Skin of body (tissue), 3 donors: ENCODE measurements at places on chromosomes 2 and 18. TPM values are rescaled to one million over a fixed set of nuclear protein-coding genes. Genes with fewer than 3 reads are reported as not detected.

DNA sequence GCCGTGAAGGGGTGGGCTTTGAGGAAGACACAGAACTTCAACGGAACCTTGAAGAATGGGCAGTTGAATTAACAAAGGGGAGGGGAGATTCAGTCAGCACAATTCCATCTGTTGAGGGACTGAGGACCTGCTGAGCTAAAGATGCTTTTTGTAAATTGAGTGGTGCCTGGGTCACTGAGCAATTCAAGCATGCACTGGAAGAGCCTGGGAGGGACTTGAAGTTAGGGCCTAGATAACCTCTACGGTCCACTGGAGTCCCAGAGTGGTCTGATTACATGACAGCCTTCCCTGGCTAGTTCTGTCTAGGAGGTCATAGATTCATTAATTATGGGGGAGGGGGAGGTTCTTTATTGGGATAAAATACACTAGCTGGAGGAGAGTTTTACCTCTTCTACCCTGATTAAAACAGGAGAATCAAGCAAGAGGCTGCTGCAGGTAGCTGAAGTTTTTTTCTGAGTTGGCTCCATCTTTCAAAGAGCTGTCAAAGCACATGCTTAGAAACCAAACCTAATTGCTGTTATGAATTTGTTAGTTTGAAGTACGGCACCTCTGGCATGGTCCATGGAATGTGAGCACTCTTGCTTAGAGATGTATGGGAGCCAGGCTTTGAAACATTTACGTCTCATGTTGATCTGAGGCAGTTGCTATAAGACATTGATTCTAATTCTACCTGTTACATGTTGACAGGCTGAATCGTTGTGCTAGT, 290.2 kb downstream of the PRKCE start:
- DNase-seq, result no peak

- DNase-seq, result no peak
These were observed 1.1 kb downstream of the AGFG1 start for GRCh38 chr2:227473122-227473461.

The TTL gene
- total RNA-seq, result 16.0 TPM

- no peak for DNase-seq
These were observed 1591.2 kb upstream of the LRRTM1 start for GRCh38 chr2:81895620-81896250.

DNA sequence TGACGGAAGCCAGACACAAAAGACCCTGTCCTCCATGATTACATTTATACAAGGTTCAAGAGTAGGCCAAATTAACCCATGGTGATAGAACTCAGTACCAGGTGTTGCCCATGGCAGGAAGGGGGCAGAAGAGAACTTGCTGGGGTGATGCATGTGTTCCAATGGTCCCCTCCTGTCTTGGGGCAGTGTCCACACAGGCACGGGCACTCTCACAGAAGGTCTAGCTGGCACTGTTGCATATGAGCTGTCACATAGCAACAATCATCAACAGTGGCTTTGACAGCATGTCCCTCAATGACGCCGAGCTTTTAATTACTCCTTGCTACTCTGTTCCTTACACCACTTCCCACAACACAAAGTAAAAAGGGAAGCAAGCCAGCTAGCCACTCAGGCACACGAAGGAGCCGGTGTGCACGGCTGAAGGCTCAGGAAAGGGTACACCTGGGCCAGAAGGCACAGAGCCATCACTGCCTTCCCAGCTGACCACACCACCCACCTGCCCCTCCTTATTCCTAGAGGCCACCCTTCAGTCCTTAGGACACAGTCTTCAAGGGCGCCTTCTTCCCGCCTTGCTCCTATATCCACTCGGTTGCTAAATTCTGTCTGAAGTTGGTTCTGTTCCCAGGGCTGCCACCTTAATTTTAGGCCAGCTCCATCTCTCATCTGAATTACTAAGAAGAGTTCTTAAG, 28.9 kb downstream of the RPL31 start:
- no peak for DNase-seq

The NXPH2 gene
- total RNA-seq, result 1.9 TPM

GRCh38 chr2:105780606-105781005, 35.9 kb downstream of the NCK2 start:
- no peak for DNase-seq

The CELF4 gene
- 0.69 TPM for total RNA-seq

- no peak for DNase-seq
These were observed 216.4 kb downstream of the XIRP2 start for GRCh38 chr2:167104691-167105090.

DNA sequence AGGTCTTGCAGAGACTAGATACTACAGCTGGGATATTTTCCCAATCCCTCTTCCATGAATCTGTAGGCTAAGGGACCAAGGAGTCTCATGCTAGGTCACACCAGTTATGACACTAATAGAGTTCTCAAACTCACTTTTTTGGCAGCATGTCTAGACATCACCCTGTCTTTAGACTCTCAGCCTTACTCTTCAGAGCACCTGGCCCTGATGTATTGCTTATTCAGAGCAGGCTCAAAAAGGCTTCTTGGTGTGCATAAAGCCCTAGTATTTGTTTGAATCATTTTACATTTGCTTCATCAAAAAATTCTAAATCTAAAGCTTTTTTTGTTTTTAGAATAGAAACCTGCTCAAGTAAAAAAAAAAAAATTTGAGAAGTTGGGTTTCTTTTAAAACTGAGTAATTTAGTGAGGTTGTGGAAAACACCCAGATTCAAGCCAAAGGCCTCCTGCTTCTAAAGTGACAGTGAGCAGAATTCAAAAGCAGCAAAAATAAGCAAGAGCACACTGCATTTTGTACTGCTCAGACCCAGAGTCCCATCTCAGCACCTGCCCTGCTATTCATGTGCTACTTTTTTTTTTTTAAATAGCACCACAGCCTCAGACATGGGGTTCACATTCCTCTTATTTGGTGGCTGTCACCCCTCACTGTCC, 18.0 kb upstream of the DNAH6 start:
- DNase-seq, result no peak

- no peak for DNase-seq
These were observed 71.0 kb upstream of the SALL3 start for GRCh38 chr18:78908462-78909260.

GRCh38 chr2:95272781-95273180, 1.5 kb upstream of the PROM2 start:
- no peak for DNase-seq

DNA sequence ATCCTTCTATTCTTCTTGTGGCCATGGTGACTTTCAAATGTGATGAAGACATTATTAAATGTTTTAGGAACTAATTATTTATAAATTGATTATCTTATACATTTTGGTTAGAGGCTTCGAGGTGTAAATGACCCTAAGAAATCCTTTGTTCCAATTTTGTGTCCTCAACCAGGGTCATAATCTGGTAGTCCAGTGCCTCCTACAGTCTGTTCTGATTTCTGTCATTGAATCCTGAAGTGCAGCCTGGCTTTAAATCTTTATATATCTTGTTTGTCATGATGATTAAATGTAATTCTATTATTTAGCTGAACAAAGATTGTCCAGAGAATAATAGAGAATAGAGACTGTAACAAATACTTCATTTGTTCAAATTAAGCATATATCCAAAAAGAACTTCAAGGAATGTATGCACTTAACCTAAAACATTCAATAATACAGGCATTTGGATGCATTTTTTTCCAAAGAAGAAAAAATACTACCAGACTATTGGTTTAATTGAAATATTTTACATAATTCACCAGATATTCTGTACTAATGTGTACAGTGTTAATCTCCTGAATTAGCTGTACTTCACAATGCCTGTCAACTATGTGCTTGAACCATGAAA, 89.8 kb downstream of the PRPF40A start:
- DNase-seq, result peak; percentile 35

DNA sequence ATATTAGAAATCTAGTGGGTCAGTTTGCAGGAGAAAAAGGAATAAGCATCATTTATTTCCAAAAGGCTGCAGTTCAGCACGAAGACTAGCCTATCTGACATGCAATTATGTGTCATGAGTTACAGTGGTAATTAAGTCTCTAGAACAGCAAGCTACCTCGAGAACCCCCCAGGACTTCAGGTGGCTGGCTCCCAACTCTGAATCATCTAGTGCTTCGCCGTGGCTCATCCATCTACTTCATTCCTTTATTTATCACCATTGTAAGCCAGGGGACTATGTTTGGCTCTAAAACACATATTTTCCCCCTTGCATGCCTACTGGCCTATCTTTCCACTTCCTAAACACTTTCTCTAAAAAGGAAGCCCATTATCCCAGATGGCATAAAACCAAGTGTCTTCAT, 121.6 kb downstream of the TXNL1 start:
- DNase-seq, result peak; percentile 70

DNA sequence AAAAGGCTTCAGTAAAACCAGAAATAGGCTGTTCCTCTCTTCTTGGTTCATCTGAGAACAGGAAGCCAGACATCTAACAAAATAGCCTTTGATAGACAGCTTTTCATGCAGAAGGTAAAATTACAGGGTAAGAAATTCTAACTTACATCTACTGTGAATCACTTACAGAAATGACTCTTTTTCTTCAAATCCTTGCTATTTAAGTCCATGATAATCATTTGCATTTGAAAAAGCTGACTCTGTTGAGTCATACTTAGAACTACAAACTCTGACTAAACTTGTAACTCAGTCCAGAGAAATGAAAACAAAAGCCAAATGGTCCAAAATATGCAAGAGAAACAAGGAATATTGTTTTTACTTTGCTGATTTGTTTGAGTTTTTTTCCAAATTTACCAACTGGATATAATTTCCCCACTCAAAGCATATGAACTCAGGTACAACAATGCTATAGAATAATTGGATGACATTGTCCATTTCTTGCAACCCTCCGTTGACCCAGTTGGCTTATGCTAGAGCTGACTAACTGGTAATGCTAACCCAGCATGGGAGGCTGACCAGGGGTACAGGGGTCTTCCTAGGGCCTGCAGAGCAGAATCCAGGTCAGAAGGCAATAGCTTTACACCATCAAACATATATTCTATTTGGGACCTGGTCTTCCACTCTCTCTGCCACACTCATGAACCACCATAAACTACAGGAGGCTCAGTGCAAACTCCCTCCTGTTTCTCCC, 18.8 kb upstream of the MREG start:
- DNase-seq, result no peak

The FEV gene
- total RNA-seq, result not detected

The MAPRE2 gene
- 23.3 TPM for total RNA-seq

DNA sequence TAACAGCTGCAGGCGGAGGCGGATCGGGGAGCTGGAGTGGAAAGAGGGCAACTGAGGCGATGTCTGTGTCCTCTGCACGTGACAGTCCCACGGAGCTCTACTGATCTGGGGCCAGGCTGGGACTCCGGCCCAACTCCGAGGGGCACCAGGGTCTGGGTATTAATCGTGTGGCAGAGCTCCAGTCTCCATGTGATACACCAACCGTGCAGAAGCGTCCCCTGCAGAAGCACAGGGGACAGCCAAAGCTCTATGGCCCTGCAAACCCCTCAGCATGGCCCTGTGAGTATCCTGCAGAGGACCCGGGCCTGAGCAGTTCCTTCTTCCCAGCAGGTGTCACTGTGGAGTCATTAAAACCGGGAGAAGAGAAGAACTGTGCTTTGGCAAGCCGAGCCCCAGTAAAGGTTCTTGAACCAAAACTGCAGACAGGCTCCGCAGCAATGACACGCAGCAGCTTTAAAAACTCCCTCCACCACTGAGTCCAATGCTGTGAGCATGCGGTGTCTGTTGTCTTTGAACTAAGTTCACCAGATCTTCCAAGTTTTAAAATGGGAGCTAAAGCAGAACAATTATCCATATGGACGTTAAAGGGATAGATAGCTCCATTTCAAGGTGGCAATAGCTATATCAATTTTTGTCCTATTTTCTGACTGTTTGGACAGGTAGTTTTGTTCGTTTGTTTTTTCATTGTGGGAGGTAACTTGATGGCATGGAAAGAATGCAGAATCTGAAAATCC, 79.4 kb downstream of the TMEM182 start:
- no peak for DNase-seq

The CAVIN2 gene
- 23.0 TPM for total RNA-seq

DNA sequence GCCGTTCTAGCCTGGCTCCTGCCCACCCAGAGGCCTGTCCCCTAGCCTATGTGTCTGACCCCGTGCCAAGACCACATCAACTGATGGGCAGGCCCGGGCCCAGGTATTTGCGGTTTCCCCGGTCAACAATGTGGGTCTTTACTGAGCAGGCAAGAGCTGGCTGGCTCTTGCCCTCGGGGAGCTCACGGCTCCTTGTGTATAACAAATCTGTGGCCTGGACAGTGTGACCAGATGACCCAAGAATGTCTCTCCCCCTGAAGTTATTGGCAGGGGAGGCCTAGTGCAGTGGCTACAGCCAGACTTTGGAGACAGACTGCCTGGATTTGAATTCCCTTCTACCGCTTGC, 179.6 kb downstream of the KLHL29 start:
- no peak for DNase-seq

The TUBB6 gene
- total RNA-seq, result 188 TPM

The KLHL29 gene
- 6.9 TPM for total RNA-seq

- no peak for DNase-seq
These were observed 85.0 kb downstream of the IKZF2 start for GRCh38 chr2:213066443-213066743.

GRCh38 chr18:9910661-9911060, 3.2 kb upstream of the VAPA start:
- DNase-seq, result no peak

- no peak for DNase-seq
These were observed 117.1 kb upstream of the MGAT5 start for GRCh38 chr2:134136731-134137130.

DNA sequence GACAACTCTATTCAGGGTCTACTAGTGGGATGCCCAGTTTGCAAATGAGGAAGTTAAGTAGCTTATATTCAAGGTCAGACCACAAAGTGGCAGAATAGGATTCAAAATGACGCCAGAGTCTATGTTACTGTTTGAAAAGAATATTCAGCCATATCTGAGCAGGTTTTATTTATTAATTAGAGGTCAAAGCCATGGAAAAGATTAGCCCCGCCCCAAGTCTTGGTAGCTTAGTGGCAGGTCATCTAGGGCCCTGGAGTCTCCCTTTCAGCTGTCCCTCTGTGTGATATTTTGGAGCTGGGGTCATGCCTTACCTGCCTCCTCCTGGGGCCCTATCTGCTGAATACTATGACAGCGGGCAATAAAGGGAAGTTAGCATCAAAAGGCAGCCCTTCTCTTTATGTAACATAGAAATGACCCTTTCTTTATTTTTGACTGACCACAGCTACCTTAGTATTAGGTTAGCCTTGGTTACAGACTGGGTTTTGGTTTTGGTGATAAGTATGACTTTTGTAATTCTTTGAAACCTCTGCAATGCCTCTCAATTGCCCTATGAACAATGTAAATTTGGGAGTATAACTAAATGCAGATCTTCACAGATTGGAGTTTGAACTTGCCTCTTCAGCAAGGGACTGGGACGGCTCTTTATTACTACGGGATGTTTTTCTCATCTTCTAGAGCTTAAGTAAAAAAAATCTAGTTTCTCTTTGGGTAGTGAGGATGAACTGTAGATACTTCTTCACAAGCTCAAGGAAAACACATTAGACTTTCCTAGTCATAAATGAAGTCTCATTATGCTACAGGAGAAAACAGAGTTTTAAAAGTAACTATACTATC, 153.0 kb upstream of the ITGA4 start:
- DNase-seq, result no peak

DNA sequence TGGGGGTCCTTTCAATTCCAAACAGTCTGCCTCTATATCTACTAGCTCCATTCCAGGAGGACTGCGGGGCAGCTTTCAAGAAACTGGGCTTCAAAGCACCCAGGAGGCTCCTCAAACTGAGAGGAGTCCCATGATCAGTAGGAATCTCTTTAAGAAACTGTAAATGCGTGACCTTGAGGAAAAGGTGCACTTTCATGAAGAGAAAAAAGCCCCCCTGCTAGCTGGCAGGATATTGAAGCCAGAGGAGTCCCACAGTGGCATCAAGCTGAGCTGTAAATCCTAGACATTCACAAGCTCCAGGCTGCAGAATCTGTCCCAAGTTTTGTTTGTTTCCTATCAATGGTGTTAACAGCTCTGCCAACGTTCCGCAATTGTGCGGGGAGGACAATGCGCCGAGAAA, 790.1 kb downstream of the SLC4A3 start:
- no peak for DNase-seq
